MCF 10A (cell line): ENCODE measurements at places on chromosomes 3 and 15. TPM values are rescaled to one million over a fixed set of nuclear protein-coding genes. Genes with fewer than 3 reads are reported as not detected.
A peak's percentile ranks its signal among the peaks of the same experiment; 100 is the strongest.

Gene GOLGA6L7
- not detected in 2 replicates for total RNA-seq

Gene AADAC
- not detected in 2 replicates for total RNA-seq

Gene TEX55
- not detected in 2 replicates for total RNA-seq

Gene LIPH
- total RNA-seq, result 0.07 and 0.32 TPM in 2 replicates

Gene ZNF80
- total RNA-seq, result not detected in 2 replicates

Gene GOLGA8G
- 0.09 TPM in 1 of 2 replicates, not detected in the other for total RNA-seq

Gene CKMT1A
- total RNA-seq, result 11.4 and 27.5 TPM in 2 replicates

Gene CYP19A1
- total RNA-seq, result 1.1 TPM in 1 of 2 replicates, not detected in the other

Gene CLCN2
- 4.5 and 5.5 TPM in 2 replicates for total RNA-seq

DNA sequence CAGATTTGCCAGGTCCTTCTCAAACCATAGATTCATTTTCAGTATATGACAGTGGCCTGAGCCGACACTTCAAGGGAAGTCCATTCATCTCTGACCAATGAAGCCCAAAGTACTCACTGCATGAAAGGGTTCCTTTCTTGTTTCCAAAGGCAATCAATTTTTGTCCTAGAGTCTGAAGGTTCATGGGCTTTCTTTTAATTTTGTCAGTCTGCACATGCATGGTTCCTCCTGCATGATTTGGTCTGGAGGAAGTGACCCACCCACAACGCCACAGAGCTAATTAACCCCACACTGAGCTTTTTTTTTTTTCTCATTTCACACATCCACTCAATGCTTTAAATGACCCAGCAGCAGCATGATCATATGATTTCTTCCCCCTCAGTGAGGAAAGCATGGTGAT is 216.4 kb downstream of the TIGIT start:
- peaks cover 8% of the 10 kb centered on the region for H3K4me1 ChIP-seq
- no peak overlapping the region for H3K27ac ChIP-seq
- H3K36me3 ChIP-seq, result no peaks in the 10 kb centered on the region
- no peak overlapping the region for H3K4me3 ChIP-seq

DNA sequence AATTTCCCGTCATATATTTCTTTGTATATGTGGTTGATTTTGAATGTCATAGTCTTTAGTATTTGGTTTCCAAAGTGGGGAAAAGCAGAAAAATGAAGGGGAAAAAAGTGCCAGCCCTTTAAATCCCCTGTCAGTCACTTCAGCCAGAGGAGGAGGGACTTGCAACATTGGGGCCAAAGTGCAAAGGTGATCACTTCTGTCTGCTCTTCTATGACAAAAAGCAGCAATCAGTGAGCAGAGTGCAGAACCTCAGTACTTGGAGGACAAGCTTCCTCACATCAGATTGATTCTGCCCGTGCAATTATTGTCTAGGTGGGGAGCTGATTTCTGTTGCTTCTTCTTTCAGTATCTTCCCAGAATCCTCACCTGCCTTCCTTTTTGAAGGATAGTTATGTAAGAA is 60.0 kb downstream of the STT3B start:
- no peak overlapping the region for H3K27ac ChIP-seq
- H3K4me1 ChIP-seq, result peaks cover 16% of the 10 kb centered on the region
- no peak overlapping the region for H3K4me3 ChIP-seq
- no peaks in the 10 kb centered on the region for H3K27me3 ChIP-seq
- H3K36me3 ChIP-seq, result peaks cover 18% of the 10 kb centered on the region

GRCh38 chr3:64355401-64355807 is 130.1 kb upstream of the PRICKLE2 start:
- no peak overlapping the region for H3K4me3 ChIP-seq
- H3K36me3 ChIP-seq, result no peaks in the 10 kb centered on the region
- H3K4me1 ChIP-seq, result peaks cover 41% of the 10 kb centered on the region
- H3K27ac ChIP-seq, result no peak overlapping the region
- no peak for DNase-seq

- no peak overlapping the region for H3K4me3 ChIP-seq
- no peaks in the 10 kb centered on the region for H3K4me1 ChIP-seq
- H3K27ac ChIP-seq, result no peak overlapping the region
- no peaks in the 10 kb centered on the region for H3K27me3 ChIP-seq
- H3K36me3 ChIP-seq, result no peaks in the 10 kb centered on the region
Observed at GRCh38 chr3:69934398-69934797, 65.1 kb upstream of the SAMMSON start.

- no peak overlapping the region for H3K4me3 ChIP-seq
- H3K4me1 ChIP-seq, result no peaks in the 10 kb centered on the region
- no peak overlapping the region for H3K27ac ChIP-seq
- no peak for DNase-seq
- H3K27me3 ChIP-seq, result no peaks in the 10 kb centered on the region
- H3K36me3 ChIP-seq, result no peaks in the 10 kb centered on the region
Observed at GRCh38 chr3:57025237-57025636, 35.2 kb upstream of the SPATA12 start.

GRCh38 chr3:161043336-161044035 is 61.7 kb downstream of the B3GALNT1 start:
- no peak overlapping the region for H3K27ac ChIP-seq
- no peaks in the 10 kb centered on the region for H3K4me1 ChIP-seq
- H3K36me3 ChIP-seq, result peaks cover 7% of the 10 kb centered on the region
- no peaks in the 10 kb centered on the region for H3K27me3 ChIP-seq

DNA sequence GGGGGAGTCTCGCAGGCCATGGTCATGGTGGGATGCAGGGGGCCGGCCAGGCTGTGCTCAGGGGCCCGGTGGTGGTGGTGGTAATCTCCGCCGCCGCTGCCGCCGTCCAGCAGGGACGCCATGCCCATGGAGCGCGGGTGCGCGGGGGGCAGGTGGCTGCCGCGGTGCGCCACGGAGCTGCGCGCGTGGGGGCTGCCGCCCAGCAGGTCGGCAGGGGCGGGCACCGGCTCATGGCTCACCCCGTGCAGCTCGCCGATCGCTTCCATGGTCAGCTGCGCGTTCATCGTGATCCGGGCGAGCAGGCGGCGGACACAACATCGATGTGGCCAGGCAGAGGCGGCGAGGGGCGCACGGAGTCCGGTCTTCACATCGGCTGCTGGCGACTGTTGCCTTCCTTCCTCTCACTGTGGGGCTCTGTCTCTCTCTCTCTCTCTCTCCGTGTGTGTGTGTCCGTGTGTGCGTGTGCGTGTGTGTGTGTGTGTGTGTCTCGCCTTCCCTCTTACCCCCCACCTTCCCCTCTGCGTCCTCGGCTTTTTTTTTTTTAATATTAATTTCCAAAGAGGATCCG is 451 bp downstream of the ONECUT1 start:
- H3K27ac ChIP-seq, result no peak overlapping the region
- no peak for DNase-seq
- H3K4me3 ChIP-seq, result peak overlapping the region; percentile 71
- no peaks in the 10 kb centered on the region for H3K4me1 ChIP-seq
- H3K36me3 ChIP-seq, result no peaks in the 10 kb centered on the region
- H3K27me3 ChIP-seq, result peaks cover 76% of the 10 kb centered on the region

GRCh38 chr3:45927881-45928280 is 15.4 kb upstream of the CXCR6 start:
- H3K36me3 ChIP-seq, result peaks cover 33% of the 10 kb centered on the region
- H3K4me3 ChIP-seq, result no peak overlapping the region
- DNase-seq, result no peak
- no peaks in the 10 kb centered on the region for H3K27me3 ChIP-seq

GRCh38 chr3:115553796-115554486 is 69.4 kb upstream of the GAP43 start:
- no peaks in the 10 kb centered on the region for H3K4me1 ChIP-seq
- no peak overlapping the region for H3K27ac ChIP-seq
- peaks cover 24% of the 10 kb centered on the region for H3K27me3 ChIP-seq
- no peak for DNase-seq
- no peaks in the 10 kb centered on the region for H3K36me3 ChIP-seq
- no peak overlapping the region for H3K4me3 ChIP-seq

DNA sequence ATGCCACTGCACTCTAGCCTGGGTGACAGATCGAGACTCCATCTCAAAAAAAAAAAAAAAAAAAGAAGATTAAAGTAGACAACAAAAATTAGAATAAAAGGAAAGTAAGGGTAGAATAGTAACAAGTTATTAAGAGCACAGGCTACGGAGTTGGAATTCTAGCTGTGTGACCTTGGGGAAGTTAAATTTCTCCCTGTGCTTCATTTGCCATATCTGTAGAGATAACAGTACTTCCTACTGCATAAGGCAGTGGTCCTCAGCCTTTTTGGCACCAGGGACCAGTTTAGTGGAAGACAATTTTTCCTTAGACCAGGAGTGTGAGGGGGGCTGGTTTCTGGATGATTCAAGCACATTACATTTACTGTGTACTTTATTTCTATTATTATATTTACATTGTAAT is 28.7 kb upstream of the TMEM42 start:
- no peak overlapping the region for H3K4me3 ChIP-seq
- no peaks in the 10 kb centered on the region for H3K27me3 ChIP-seq
- DNase-seq, result no peak

GRCh38 chr3:41125258-41125657 is 74.0 kb upstream of the CTNNB1 start:
- no peaks in the 10 kb centered on the region for H3K36me3 ChIP-seq
- H3K27me3 ChIP-seq, result no peaks in the 10 kb centered on the region
- H3K27ac ChIP-seq, result no peak overlapping the region
- H3K4me3 ChIP-seq, result no peak overlapping the region

- no peak overlapping the region for H3K27ac ChIP-seq
- DNase-seq, result no peak
- no peak overlapping the region for H3K4me3 ChIP-seq
- H3K36me3 ChIP-seq, result no peaks in the 10 kb centered on the region
- peaks cover 10% of the 10 kb centered on the region for H3K4me1 ChIP-seq
Observed at GRCh38 chr3:13608969-13609725, 60.2 kb downstream of the FBLN2 start.

GRCh38 chr15:52379395-52380106 is 83.9 kb upstream of the MYO5C start:
- H3K36me3 ChIP-seq, result peaks cover 64% of the 10 kb centered on the region
- H3K4me3 ChIP-seq, result no peak overlapping the region
- no peak for DNase-seq
- no peak overlapping the region for H3K27ac ChIP-seq

DNA sequence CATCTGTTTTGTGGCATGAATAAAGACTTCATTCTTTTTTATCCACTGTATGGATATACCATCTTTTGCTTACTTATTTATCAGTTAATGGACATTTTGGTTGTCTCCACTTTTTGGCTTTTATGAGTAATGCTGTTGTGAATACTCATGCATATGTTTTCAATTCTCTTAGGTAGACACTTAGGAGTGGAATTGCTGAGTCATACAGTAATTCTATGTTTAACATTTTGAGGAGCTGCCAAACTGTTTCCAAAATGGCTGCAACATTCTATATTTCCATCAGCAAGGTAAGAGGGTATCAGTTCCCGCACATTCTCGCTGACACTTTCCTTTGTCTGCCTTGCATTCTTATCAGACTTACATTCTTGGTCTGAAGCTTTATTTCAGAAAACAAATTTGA is 191.1 kb downstream of the WNT5A start:
- no peak overlapping the region for H3K27ac ChIP-seq
- no peak overlapping the region for H3K4me3 ChIP-seq
- H3K36me3 ChIP-seq, result no peaks in the 10 kb centered on the region
- peaks cover 4% of the 10 kb centered on the region for H3K4me1 ChIP-seq
- H3K27me3 ChIP-seq, result peaks cover 8% of the 10 kb centered on the region

GRCh38 chr15:90044916-90045371 is 43.8 kb downstream of the ZNF710 start:
- peak overlapping the region; percentile 50 for H3K27ac ChIP-seq
- H3K36me3 ChIP-seq, result peaks cover 6% of the 10 kb centered on the region
- no peak overlapping the region for H3K4me3 ChIP-seq
- H3K27me3 ChIP-seq, result no peaks in the 10 kb centered on the region
- peaks cover 43% of the 10 kb centered on the region for H3K4me1 ChIP-seq
- no peak for DNase-seq

DNA sequence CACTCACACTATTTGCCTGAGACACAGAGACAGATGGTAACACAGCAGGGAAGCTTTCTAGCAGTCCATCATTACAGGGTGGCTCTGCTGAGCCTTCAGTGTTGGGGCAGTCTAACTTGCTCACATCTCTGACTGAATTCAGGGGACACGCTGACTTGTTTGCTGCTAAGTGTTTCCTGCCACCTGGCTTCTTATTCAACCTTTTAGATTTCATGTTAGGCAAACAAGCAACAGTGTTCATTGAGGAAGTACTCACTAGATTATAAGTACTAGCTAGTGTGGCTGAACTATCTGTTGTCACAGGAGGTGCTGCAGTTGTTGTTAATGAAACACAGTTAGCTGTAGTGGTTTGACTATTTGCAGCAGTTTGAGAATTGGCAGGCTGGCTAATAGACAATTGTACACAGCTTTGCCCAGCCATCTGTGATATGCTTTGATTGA is 37.3 kb downstream of the USF3 start:
- no peak for DNase-seq
- H3K27ac ChIP-seq, result no peak overlapping the region
- H3K36me3 ChIP-seq, result peaks cover 50% of the 10 kb centered on the region
- no peak overlapping the region for H3K4me3 ChIP-seq

DNA sequence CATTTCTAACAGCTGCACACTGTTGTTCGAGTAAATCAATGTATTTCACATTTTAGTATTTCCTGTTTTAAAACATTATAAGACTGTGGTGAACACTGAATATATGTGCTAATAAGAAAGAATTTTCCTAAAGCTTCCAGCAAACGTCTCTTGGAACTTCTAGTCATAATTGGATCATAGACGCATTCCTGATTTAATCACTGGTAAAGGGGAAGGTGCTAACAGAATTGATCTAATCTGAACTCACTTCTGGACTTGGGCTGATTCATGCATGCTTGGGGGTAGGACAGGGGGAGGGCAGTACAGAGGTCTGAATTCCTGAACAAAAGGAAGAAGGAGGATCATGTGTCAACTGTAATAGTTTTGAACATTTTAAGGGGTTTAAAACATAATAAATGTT is 7.3 kb upstream of the LEKR1 start:
- H3K4me1 ChIP-seq, result peaks cover 27% of the 10 kb centered on the region
- no peak overlapping the region for H3K4me3 ChIP-seq
- H3K27me3 ChIP-seq, result no peaks in the 10 kb centered on the region
- peak overlapping the region; percentile 95 for H3K27ac ChIP-seq
- DNase-seq, result peak; percentile 59

- H3K4me1 ChIP-seq, result no peaks in the 10 kb centered on the region
- no peak overlapping the region for H3K27ac ChIP-seq
- DNase-seq, result no peak
- peaks cover 6% of the 10 kb centered on the region for H3K36me3 ChIP-seq
- H3K27me3 ChIP-seq, result no peaks in the 10 kb centered on the region
Observed at GRCh38 chr15:68375716-68376220, 56.2 kb downstream of the ITGA11 start.

DNA sequence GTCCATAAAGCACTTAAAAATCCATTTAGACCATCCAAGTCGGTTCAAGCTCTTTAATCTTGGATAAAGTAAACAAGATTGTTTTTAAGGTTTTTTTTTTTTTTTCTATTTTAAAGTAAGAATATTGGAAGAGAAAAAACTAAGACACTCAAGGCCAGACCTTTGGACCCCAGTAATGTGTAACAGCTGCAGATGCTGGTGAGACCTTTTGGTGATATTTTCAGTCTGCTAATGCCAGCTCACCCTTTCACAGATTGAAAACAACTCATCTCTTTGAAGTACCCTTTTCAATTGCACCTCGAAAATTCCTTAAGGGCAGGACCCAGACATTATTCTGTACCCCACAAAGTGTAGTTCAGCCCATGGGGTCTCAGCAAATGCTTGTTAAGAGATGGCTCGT is 260.7 kb upstream of the CTNNB1 start:
- DNase-seq, result no peak
- H3K36me3 ChIP-seq, result no peaks in the 10 kb centered on the region
- peak overlapping the region; percentile 82 for H3K27ac ChIP-seq
- peaks cover 30% of the 10 kb centered on the region for H3K4me1 ChIP-seq
- H3K27me3 ChIP-seq, result no peaks in the 10 kb centered on the region
- H3K4me3 ChIP-seq, result no peak overlapping the region
